D341Med (cell line): ENCODE measurements at places on chromosomes 3 and 15.

DNA sequence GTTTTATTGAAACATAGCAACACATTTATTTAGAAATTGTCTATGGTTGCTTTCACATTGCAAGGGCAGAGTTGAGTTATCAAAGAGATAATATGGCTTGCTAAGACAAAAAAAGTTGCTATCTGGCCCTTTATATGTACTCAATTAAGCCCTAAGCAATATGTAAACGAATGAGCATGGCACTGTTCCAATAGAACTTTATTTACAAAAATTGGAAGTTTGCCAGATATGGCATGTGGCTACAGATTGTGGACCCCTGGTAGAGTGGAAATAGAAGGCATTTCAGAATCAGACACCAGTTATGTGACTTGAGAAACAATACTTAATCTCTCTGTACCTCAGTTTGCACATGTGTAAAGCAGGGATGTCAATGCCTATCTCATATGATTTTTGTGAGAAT, 515.6 kb upstream of the SGO1 start:
- DNase-seq: no peak

DNA sequence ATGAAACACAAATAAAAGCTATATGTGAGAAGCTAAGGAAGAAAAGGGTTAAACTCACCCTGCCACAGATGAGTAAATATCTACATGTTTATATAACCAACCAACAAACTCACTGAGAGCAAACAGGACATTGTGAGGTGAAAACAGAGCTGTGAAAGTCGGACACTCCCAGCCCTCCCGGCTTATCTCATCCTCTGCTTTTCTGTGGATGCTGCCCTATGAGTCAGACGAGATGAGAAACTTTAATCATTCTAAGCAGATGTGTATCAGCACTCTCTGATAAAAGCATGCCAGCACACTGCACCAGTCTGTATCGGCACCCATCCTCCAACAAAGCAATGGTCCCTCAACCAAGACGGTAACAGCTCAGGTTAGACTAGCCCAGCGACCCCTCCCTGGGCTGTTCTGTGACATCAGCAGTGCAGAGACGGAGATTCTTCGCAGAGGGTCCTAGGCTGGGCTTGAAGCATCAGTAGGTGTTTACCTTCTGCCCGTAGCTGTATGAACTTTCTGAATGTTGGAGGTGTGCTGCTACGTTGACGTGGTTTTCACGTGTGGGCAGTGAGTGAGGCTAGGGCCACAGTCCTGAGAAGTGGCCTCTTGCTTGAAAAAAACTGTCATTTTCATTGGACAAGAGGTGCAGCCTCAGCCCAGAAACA, 119.8 kb upstream of the ALDH1A3 start:
- peak; percentile 7 for DNase-seq

GRCh38 chr3:17091910-17092582, 207.3 kb downstream of the PLCL2 start:
- DNase-seq: no peak

GRCh38 chr3:38717355-38718240, 68.1 kb upstream of the SCN5A start:
- DNase-seq: no peak

GRCh38 chr3:195458316-195458717, 15.5 kb upstream of the ACAP2 start:
- no peak for DNase-seq
